ENCODE measurements at places on chromosomes 1 and 21.

DNA sequence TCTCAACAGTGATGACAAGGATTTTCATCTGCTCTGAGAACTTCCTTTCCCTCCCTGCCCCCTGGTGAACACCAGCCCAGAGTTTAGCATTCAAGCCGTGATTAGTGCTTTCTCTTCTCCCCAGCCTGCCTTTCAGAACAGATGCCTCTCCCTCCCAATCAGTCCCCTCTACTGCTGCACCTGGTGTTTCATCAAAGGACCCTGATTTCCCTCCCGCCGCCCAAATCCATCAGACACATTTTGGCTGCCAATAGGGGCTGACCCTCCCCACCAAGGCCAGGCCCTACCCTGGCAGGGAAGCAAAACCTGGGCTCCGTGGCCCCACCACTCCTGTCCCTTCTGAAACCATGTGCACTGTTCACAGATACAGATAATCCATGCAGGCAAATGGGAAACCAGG is 34.0 kb upstream of the KLHDC7A start:
- no peak for DNase-seq

- no peak for DNase-seq
Observed at GRCh38 chr1:17635276-17635675, 95.8 kb downstream of the ARHGEF10L start.

DNA sequence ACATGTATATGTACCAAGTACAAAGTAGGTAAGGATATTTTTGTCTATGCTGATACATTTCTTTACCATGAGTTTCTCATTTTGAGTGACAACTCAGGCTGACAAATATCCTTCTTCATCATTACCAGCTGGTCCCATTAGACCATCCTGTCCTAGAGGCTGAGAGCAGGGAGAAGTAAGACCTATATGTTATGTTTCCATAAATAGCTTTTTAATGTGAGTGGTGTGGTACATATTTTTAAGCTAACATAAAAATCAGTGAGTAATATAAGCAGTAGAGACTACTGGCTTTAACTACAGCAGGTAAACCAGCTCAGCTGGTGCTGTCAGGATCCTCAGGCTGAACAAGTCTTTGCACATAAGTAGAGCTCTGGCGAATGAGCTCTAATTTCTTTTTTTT is 62.4 kb downstream of the CLEC20A start:
- DNase-seq, result peak; percentile 28

DNA sequence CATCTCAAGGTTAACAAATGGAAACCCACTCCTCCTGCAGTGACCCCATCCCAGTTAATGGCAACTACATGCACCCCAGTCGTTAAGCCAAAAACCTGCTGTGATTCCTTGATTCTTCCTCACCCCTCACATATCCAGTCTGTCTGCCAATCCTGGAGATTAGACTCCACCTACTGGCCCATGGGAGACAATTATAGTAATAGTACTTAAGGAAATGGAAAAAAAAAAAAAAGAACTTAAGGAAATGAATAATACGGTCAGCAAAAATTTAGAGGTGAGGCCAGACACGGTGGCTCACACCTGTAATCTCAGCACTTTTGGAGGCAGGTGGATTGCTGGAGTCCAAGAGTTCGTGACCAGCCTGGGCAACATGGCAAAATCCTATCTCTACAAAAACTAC is 7.0 kb downstream of the NOL9 start:
- peak; percentile 15 for DNase-seq

- peak; percentile 94 for DNase-seq
Observed at GRCh38 chr1:214901718-214902117, 180.8 kb upstream of the KCNK2 start.

Data from fibroblast of skin of right biceps (primary cell).